ENCODE measurements at places on chromosomes 16 and 17.
A peak's percentile ranks its signal among the peaks of the same experiment; 100 is the strongest.

DNA sequence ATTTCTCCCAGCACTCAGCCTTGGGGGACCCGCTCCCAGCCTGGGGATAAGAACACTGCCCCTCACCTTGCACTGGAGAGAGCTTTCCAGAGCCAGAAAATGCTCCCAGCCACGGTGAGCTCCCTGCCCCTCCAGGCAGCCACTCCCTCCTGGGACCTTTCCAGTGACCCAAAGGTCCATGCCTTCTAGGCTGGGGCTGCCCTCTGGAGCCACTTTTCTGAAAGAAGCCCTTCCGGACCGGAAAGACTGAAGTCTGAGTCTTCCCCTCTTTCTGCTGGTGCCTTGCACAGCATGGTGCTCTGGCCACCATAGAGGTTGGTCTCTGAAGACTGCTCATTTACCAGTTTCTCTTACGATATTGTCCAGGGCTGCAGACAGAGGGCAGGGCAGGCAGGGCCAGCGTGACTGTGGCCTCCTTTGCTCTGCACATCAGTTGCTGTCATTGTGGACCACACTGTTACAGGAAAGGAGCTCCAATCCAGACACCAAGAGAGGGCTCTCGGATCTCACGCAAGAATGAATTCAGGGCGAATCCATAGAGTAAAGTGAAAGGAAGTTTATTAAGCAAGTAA lies 7.1 kb upstream of the ABCC12 start:
- no peak for DNase-seq

DNA sequence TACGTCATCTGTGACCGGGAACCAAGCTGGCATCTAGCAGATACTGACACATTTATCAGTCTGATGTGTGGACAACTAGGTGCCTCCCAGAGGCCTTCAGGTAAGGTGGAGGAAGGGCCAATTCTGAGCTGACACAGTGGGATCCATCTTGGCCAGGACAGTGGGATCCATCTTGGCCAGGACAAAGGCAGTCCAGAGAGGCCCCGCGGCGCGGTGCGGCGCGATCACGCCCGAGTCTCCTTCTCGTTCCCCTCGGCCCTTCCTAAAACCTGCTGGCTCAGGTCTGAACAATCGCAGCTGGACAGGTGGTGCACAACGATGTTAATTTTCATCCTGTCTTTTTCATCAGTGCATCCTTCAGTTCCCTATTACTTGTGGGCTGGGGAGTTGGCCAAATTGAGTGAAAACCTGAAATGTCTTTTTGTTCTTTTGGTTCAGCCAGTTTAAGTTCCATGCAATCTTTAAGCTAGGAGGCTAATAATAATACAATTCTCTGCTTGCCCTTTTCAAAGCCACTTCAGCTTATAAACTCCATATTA lies 486 bp upstream of the WSB1 start:
- no peak for DNase-seq

GRCh38 chr17:14510136-14510535 lies 209.3 kb downstream of the HS3ST3B1 start:
- DNase-seq: no peak

DNA sequence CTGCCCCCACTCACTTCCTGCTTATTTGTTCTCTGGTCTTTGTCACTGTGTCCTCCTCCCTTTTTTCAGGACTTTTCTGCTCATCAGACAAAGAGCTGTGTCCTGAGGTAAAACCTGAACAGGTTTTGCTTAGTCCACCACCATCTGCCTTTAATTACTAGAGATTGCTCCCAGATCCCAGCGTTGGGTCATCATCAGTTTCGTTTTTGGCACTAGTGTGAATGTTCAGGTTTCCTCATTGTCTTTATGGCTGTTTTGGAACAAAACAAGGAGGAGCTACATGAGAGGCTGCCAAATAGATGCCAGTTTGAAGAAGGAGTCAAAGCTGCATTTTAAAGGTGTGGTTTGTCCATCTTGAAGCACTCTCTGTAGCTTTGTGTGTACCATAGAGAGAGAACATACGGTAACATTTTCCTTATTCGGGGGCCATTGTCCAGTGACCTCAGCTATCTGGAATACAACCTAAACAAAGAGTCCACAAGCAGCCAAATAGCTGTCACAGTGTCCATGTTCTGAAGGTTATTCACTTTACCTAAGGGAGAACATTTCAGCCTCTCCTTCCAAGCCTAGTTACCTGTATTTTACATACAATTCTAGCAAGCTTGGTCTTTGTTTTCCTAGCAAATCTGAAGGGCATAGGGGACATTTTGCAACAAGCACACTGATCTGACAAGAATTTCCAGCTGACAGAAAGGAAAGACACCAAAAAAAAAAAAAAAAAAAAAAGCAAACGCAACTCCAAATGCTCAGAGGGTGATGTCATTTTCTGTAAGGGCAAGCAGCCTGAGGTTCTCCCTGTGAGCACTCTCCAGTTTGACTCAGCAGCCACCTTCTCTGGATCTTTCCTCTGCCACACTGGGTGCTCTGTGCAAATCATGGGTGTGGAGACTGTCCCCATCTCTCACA lies 196.1 kb downstream of the NTN1 start:
- DNase-seq: no peak

GRCh38 chr16:2715966-2716885 lies 3.8 kb downstream of the PRSS27 start:
- no peak for DNase-seq

- peak; percentile 69 for DNase-seq
Observed at GRCh38 chr17:32515677-32516383, 29.0 kb downstream of the CDK5R1 start.

All from spinal cord (tissue), 10 donors.